Activated B cell treated with CpG ODN at 0.5 μM for 24 hours (primary cell): ENCODE measurements at places on chromosomes 11 and 22.
A peak's percentile ranks its signal among the peaks of the same experiment; 100 is the strongest.

- no peak for DNase-seq
Observed at GRCh38 chr11:94139416-94139815, 10.8 kb downstream of the PANX1 start.

GRCh38 chr22:37639771-37640590 lies 512 bp downstream of the SH3BP1 start:
- DNase-seq, result no peak

DNA sequence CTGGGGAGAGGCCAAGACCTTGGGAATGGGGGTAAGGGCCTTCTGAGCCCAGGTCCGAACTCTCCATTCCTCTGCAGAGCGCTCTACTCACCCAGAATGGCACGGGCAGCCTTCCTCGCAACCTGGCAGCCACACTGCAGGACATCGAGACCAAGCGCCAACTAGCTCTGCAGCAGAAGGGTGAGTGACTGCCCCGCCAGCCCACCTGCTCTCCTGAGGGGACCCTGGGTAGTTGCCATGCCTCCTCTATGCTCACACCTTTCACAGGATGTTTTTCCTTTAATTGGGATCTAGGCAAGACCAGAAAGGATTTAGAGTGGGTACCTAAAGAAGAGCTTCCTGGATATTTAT lies 35.5 kb downstream of the TREH start:
- no peak for DNase-seq

- DNase-seq, result no peak
Observed at GRCh38 chr11:126104420-126104819, 41.8 kb upstream of the CDON start.

DNA sequence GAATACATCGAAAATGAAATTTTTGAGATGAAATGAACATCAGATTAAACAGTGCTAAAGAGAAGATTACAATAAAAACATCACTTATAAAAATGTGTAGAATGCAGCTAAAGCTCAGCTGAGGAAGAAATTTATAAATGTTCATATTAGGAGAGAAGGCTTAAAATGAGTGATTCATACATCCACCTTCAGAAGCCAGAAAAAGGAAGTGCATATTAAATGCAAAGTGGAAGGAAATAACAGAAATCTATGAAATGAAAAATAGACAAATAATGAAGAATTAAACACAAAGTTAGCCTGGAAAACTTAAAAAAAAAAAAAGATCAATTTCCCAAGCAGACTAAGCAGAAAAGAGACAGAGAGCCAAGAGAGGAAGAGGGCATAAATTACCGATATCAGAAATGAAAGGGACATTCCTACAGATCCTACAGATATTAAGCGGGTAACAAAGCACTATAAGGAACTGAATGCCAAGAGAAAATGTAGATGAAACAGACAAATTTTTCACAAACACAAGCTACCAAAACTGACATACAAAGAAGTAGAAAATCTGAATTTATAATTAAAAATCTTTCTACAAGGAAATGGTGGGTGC lies 7.2 kb upstream of the MOB2 start:
- DNase-seq, result no peak

DNA sequence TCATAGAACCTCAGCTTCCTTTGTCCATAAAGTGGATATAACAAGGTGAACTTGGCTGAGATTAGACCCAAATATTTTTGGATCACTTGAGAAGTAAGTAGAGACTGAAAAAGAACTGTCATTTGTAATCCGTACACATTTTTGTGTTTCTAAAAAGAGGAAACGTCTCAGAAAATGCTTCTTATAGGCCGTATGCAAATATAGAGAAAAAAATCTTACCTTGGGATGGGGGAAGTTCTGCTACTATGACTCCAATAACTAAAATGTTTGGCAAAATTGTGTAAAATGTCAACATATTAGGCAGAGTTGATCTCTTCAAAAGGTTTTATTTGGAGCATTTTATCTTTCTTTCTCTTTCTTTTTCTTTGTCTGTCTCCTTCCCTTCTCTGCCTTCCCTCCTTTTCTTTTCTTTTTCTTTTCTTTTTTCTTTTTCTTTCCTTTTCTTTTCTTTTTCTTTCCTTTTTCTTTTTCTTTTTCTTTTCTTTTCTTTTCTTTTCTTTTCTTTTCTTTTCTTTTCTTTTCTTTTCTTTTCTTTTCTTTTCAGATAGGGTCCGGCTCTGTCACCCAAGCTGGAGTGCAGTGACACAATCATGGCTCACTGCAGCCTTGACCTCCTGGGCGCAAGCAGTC lies 48.2 kb downstream of the ADM start:
- DNase-seq, result no peak

DNA sequence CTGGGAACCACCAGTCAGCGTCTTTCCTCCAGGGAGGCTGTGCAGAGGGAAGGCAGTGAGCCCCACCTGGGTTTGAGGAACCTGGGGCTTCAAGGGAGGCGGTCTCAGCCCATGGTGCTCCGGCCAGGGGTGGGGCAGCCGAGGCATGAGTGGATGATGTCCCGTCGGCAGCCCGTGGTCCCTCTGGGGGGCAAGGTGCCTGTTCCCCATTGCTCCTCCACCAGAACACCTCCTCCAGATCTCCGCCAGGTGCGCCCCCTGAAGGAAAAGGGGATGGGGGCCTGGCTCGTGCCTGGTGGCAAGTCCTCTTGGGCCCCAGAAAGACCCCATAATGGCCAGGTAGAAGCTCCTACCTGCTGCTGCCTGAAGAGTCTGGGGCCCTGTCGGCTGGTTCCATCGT lies 94.1 kb downstream of the KCNQ1 start:
- no peak for DNase-seq

- no peak for DNase-seq
Observed at GRCh38 chr11:72100462-72100861, 2.6 kb downstream of the LAMTOR1 start.

- no peak for DNase-seq
Observed at GRCh38 chr11:69470301-69470700, 11.2 kb upstream of the LINC01488 start.

- DNase-seq, result peak; percentile 35
Observed at GRCh38 chr11:5624489-5625279, at the start of gene TRIM34. Gene TRIM34, plus strand, starts transcription at chr11:5625001. Its CDS starts 7,331 bp downstream, at chr11:5632332.

DNA sequence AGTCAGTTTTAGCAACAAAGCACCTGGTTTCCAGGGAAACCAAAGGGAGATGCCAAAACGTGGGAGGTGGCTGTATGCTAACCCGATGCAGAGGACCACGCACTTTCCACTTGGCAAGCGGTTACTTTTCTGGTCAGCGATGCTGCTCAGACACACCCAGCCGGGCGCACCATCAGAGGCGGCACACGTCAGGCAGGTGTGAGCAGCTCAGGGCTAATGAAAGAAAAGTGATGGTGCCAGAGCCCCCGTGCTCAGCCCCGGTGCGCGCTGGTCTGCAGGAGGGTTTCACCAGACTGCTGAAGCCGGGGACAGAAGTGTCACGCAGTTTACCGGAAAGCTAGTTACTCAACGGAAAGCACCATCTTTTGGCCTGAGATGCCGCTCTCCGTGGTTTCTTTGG lies 5.7 kb downstream of the LTO1 start:
- no peak for DNase-seq

DNA sequence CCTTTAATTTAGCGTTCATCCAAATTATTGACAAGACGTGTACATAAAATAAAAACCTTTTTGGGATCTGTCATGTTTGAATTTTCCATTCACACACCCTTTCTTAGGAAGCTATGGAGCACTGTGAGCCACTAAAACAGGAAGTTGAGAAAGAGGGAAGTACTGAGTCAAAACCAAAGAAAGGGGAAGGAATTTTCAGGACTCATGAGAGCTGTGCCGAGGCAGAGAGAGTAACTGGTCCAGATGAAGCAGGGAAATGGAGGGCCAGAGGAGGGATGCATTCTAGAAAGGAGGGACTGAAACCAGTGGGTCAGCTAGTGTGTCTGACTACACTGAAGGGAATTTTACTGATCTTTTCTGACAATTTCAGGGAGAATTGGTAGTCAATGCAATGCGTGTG lies 24.9 kb downstream of the APLP2 start:
- DNase-seq, result no peak

DNA sequence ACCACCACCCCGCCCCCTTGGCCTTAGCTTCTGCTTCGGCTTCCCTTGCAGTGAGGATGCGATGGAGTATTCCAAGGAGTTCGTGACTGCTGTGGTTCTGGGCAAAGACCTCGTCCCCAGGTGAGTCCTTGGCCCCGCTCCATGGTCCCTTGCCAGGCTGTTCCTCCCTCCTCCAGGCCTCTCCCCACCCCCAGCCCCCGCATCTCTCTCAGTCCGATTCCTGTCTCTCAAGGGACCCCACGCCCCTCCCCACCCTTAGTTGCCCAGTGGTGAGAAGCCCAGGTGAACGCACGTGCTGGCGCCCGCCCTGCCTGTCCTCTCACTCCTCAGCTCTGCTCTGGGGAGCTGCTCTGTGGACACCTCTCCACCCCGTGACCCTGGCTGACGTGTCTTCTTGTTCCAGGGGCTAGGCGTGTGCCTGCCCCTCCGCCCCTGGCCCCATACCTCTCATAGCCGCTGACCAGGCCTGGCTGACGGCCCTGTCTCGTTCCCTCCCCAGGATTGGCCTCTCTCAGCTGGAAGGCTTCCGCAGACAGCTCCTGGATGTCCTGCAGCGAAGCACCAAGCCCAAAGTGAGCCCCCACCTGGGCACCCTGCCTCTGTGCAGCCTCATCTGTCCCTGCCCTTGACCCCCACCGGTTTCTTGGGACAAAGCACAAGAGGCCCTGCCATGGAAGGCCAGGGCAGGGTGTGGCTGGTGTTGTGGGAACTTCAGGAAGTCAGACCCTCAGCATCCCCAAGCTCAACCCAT lies 14.6 kb upstream of the MYRF start:
- no peak for DNase-seq

DNA sequence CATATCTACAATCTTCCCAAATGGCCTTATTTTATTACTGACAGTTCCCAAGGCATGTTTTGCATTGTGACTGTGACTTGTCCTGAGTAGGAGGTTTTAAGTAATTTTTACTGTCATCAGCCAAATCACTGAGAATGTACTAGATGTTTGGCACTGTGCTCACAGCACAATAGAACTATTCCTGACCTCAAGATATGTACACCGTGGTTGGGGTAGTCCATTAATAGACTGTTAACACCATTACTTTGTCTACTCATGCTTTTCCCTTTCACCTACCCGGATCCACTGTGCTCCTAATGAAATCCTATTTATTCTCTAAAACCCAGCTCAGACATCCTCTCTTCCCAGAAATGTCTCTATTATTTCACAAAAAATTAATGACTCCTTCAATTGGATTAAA lies 168.7 kb upstream of the TENM4 start:
- no peak for DNase-seq

- DNase-seq, result no peak
Observed at GRCh38 chr11:110031171-110031570, 62.0 kb upstream of the ZC3H12C start.

GRCh38 chr11:35042224-35042623 lies 96.7 kb upstream of the CD44 start:
- no peak for DNase-seq

DNA sequence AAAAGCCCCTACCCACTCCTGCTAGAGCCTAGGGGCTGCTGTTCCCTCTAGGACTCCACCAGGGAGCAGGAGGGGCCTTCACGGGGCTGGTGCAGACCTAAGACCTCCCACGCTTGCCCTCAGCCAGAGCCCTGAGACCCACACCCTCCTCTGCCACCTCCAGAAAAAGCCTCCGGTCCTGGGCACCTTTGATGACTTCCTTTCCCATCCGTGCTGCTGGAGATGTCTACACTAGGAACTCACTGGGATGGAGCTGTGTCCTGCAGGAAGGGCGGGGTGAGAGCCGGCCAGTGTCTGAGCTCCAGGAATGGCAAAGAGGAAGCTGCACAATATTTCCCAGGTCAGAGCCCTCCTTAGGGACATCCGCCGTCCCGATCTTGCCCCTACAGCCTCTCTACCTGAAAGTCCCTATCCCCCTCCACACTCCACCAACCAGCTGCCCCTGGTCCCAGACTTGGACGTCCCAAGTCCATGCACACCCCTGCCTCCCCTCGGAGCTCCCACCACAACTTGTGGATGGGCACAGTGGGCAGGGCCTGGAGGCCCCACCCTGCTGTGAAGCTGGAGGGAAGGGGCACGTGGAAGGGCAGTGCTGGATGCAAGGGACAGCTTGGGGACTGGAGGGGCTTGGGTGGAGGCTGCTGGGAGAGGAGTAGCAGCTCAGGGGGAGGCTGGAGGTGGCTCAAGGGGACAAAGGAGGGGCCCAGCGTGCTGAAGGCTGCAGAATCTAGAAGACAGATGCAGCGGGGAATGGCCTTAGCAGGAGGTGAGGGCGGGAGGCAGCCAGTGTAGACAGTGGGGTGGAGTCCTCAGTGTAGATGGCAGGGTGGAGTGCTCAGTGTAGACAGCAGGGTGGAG lies 13.5 kb upstream of the LRP5 start:
- no peak for DNase-seq

- no peak for DNase-seq
Observed at GRCh38 chr11:105297463-105297862, 157.9 kb upstream of the CARD18 start.

- DNase-seq, result no peak
Observed at GRCh38 chr11:15977116-15977515, 379.2 kb downstream of the SOX6 start.

GRCh38 chr11:67117672-67118180 lies 1.3 kb upstream of the KDM2A start:
- DNase-seq, result peak; percentile 58

DNA sequence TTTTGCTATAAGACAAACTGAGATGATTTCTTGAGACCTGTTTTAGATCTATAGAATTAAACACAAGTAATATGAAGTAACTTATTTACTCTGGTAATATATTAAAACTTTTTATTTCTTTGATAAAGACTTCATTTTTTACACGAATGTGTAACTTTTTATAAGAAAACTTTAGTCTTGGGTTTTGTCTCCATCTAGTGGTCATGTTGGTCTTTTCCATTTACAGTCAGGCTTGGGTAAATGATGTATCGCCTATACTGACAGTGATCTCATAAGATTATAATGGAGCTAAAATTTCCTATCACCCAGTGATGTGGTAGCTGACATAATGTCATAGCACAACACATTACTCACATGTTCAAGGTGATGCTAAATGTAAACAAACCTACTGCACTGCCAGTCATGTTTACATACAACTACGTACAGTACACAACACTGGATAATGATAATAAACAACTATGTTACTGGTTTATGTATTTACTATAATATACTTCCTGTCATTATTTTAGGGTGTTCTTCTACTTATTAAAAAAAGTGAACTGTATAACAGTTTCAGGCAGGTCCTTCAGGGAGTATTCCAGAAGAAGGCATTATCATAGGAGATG lies 7.5 kb upstream of the C11orf97 start:
- DNase-seq, result no peak
